ENCODE measurements at places on chromosomes 2 and 18.

DNA sequence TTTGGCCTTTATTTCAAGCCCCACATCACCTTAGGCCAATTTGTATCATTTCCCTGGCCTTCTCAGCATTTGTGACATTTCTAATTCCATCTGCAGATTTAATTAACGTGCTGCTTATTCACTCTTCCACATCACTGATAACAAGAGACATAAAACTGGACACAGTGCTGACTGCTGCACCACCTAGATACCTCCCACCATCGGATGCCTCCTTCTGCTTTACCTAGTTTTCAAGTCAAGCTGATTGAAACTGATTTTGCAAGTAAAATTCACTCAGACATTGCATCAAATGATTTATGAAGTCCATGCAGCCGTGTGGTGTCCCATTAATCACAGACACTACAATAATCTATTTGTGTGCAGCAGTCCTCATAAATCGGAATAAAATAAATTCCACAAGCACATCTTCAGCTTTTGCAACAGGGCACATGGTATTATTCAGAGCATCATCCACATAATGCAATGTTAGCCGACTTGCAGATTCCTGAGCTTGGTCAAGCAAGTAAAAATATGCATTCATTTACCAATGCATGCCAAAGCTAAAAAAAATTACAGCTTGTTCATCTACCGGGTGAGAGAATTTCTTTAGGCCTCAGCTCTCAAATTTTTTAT is 15.9 kb upstream of the CRIM1 start:
- DNase-seq: no peak

GRCh38 chr2:15737314-15738224 is 145.9 kb downstream of the DDX1 start:
- DNase-seq: no peak

- DNase-seq: no peak
These were observed 153.4 kb downstream of the TNS1 start for GRCh38 chr2:217849154-217849975.

DNA sequence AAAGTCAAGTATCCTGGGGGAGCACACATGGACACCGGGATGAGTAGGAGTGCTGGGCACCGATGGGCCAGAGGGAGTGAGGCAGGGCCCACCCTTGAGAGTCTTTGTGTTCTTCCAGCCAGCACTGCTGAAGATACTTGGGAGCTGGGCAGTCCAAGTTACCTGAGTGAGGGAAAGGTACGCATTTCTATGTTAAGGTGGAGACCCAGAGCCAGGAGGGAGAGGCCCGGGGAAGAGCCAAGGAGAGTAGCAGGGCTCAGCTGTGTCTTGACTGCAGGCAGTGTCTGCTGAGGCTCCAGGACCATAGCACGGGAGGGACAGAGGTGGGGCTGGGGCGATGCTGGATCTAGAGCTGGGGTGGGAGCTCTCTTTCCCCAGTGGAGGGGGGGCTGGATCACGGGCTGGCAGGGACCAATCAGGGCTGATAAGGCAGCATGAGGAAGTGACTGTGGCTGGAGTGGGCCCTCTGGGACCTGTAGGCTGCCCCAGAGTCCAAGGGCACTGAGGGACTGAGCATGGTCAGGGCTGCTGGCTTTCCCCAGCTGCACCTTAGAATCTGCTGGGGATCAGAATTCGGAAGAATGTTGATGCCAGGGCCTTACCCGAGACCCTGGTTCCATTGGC is 289.2 kb downstream of the PHLPP1 start:
- no peak for DNase-seq

DNA sequence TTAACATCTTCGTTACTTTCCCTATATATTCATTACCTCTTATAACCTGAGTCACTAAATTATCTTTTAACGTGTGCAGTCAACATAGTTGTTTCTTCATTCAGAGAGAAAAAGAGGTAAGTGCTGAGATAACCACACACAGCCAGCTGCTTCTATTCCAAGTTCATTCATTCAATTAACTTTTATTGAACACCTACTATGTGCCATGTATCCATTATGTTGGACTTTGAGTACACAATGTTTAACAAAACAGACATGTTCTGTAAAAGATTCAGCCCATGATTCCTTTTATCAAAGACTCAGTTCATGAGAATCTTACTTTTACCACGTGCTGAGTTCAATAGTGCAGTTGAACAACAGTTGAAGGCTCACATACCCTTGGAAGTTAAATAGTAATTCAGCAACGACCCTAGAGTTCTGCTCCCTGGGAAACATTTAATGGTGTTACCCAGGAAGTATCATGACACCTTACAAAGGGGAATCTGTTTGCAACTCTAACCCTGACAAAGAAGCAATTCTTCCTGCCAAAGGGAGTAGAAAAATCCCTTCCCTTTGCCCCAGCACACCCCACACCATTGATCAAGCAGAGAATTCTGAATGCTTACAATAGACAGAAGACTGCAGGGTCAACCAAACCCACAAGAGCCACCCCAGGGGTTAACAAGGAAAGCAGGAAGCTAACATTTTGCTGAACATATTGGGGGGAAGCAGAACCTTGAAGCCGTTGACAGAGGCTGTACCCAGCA is 595.8 kb downstream of the STK39 start:
- DNase-seq: no peak

DNA sequence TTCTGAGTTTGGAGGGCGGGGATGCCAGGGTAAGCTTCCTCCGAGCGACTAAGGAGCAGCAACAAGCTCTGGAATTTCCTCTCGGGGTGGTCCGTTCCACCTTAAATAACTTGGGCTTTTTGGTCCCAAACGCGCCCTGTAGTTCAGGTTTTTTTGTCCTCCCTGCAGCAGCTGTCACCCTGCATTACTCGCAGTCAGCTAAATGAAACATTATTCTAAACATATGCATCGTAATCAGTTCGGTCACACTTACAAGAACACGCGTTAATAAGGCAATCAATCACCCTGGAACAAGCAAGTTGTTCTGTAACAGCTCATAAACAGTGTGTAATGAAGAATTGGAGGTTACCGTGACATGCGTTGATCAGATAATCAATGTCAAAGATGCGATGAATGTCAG is 8.3 kb downstream of the EVX2 start:
- DNase-seq: no peak

Data from T follicular helper cell (primary cell).